NCI-H524 (cell line): ENCODE measurements at places on chromosomes 7 and 10.

DNA sequence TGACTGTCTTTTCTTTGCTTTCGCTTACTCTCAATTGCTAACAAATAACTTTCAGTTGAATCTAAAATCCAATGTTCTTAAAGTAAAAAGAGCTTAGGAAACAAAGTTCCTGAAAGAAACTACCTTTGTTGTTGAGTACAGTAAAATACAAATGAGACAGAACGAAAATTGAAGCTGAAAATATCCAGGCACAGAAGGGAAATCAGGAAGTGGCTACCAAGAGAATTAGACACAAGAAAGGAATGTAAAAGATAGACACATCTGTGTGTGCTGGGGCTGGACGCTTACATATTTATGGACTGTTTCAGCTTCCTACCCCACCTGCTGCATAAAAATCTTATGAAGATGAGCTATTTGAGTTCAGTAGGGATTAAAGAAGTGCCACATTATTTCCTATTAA, 161.7 kb upstream of the PLXDC2 start:
- no peak for DNase-seq

DNA sequence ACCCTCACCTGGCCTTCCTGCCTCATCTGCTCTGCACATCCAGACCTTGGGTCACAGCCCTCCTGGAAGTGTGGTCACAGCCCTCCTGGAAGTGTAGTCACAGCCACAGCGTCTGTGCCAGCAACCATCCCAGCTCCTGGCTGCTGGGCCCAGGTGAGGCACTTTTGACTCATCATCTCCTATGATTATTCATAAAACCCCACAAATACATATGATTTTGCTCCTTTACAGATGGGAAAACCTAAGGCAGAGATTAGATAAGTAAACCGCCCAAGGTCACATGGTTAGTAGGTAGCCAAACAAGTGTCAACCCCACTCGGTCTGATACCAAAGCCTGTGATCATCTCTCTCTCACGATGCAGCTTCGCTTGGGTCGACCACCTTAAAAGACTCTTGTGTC, 94.3 kb downstream of the PRLHR start:
- DNase-seq = no peak

DNA sequence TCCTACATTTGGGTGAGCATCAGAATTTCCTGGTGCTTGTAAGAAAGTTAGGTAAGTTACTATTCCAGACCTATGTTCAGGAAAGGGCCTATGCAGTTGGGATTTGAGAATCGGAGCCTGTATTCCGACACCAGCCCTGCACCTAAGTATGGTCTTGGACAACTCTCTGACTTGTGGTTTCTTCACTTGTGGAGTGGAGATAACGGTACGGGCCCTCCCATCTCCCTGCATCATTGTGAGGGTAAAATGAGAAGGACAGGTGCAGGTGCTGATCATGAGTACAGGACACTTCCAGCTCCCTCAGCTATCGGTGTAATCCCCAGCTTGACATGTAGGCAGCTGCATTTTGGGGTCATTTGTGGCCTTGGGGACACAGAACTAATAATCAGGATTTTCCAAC, 138.3 kb upstream of the NAMPT start:
- DNase-seq = no peak

- DNase-seq = no peak
Measured at GRCh38 chr10:96324447-96324846, 20.2 kb downstream of the DNTT start.

DNA sequence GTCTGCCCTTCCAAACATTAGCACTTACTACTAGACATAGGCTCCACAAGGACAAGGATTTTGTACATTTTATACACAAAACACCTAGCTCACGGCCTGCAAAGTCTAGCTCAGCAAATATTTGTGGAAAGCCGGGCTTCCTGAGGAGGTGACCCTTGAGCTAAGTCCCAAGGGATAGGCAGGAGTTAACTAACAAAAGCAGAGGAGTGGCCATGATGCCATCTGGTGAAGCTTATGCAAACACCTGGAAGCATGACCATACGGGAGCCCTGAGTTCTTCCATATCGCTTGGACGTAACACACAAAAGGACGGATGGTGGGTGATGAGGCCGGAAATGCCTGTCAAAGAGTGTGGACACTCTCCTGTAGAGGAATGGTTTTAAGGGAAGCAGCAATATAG, 25.9 kb upstream of the YAE1 start:
- peak; percentile 90 for DNase-seq

DNA sequence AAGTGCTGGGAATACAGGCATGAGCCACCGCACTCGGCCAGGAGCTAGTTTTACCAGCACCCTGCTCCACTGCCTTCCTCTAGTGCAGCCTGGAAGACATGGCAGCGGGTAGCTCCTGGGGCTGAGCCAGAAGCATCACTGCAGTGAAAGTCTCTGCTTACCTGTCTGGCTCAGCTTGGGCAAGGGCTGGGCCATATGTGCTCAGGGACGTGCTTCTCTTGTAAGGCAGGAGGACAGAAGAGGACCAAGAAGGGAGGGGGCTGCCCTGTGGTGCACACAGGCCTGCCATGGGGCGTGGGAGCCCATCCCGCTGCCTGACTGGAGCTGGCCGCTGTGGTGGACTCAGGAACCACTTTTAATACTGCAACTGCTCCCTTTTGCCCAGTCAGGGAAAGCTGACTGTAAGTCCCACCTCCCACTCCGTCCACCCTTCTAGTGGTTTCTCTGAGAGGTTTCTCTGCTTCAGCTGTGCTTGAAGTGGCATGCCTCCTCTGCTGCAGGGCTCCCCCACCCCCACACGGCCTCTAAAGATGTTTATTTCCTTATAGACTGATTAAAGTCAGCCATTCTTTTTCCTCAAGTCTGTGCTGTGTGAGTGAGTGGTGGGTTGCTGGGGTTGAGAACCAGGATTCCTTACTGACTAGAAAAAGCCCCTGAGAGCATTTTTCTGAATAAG, 25.3 kb upstream of the C10orf95 start:
- DNase-seq = no peak
